Stomach (tissue), 19 donors: ENCODE measurements at places on chromosomes 7 and 10. TPM values are rescaled to one million over a fixed set of nuclear protein-coding genes. Genes with fewer than 3 reads are reported as not detected.

DNA sequence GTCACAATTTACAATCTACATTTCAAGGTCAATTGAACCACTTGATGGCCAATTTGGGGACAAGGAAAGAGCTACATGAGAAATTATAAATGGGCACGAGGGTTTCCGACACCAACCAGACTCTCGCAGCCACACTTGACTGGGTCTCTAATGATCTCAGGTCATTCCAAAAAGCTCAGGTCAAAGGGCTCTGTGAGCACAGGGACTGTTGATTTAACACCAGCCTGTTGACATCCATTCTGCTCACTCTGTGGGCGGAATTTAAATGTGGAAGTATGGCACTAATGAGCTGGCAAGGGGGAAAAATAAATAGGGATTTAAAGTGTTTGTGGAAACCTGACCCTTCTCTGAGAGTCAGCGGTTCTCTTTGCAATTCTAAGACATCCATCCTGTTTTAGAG lies 810.7 kb upstream of the AUTS2 start:
- H3K36me3 ChIP-seq, result no peaks in the 10 kb centered on the region
- H3K27ac ChIP-seq, result no peak overlapping the region
- no peak overlapping the region for H3K4me3 ChIP-seq
- no peak for DNase-seq
- H3K27me3 ChIP-seq, result no peaks in the 10 kb centered on the region
- no peaks in the 10 kb centered on the region for H3K4me1 ChIP-seq

- no peak overlapping the region for H3K27ac ChIP-seq
- H3K27me3 ChIP-seq, result no peaks in the 10 kb centered on the region
- no peaks in the 10 kb centered on the region for H3K4me1 ChIP-seq
Measured at GRCh38 chr7:93435791-93436190, 138.7 kb downstream of the CALCR start.

DNA sequence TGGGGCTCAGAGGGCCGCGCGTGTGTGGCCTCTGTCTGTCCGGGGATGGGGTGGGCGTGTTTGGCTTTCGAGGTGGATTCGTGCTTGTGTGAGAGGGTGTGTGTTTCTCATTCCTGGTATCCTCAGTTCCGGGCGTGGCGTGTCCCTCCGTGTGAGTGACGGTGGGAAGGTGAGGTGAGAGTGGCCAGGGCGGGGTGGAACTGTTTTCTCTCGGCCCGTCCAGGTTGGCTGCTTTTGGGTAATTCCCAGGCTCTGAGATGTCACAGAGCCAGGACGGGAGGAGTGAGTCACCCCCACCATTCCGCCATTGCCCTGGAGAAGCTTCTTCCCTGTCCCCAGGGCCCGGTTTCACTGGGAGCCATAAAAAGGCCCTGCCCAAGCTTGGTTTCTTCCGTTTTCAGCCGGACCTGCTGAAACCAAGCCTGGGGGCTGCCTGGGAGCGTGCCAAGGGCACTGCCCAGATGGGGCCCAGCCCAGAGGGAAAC lies 21.3 kb upstream of the CLDN4 start:
- no peaks in the 10 kb centered on the region for H3K36me3 ChIP-seq
- H3K27me3 ChIP-seq, result peaks cover 10% of the 10 kb centered on the region
- no peak for DNase-seq
- H3K27ac ChIP-seq, result no peak overlapping the region

Gene SPACDR
- total RNA-seq, result not detected

Gene TCERG1L
- total RNA-seq, result not detected

Gene CLCN1
- not detected for total RNA-seq
